ENCODE measurements at places on chromosomes 16 and 17. TPM values are rescaled to one million over a fixed set of nuclear protein-coding genes. Genes with fewer than 3 reads are reported as not detected.

GRCh38 chr17:81976332-81977210 lies 858 bp upstream of the ASPSCR1 start:
- DNase-seq = no peak

Gene DHRS13
- polyA plus RNA-seq = 3.3 TPM

- DNase-seq = no peak
These were observed 11.8 kb downstream of the CNGB1 start for GRCh38 chr16:57959121-57959520.

GRCh38 chr16:1066584-1067172 lies 5.9 kb upstream of the SSTR5 start:
- no peak for DNase-seq

DNA sequence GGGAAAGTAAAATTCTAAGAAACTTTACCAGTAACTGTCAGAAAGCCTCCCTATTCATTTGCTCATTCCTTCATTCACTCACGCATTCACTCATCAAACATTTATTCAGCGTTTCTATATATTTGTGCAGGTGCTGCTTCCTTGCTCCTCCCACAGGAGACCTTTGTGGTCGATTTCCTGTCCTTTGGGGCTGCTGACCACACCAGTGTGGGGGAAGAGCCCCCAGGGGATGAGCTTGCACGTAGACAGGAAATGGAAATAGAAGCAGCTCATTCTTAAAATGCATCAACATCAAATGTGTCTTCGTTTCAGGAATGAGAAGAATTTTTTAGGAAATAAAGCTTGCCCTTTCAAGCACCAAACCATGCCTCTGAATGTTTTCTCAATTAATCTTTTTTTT lies 9.6 kb downstream of the PIK3R6 start:
- peak; percentile 63 for DNase-seq

DNA sequence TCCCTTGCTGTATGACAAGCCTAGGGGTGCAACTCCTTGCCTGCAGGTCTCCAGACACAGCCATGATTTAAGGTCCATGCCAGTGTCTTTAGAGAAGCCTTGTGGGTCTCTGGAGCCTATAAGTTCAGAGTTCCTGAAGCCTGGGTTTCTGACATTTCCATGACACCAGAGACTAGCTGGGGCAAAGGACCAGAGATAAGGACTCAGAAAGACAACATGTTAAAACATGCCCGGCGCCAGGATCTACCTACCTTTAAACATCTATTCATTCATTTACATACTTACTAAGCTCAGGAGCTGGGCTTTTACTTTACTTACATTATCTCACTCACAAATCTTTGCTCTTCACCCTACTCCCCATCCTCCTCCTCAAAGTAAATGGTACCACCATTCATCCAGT lies 1.5 kb downstream of the MRPL27 start:
- DNase-seq = no peak

- no peak for DNase-seq
These were observed 100.6 kb downstream of the PITPNC1 start for GRCh38 chr17:67477687-67478086.

- no peak for DNase-seq
These were observed 450.0 kb downstream of the NPIPA7 start for GRCh38 chr16:16828913-16829398.

- DNase-seq = no peak
These were observed 191.1 kb downstream of the CHD9NB start for GRCh38 chr16:52861614-52862022.

GRCh38 chr16:50496990-50497389 lies 51.2 kb upstream of the NKD1 start:
- no peak for DNase-seq

Gene BLTP2
- 54.0 TPM for polyA plus RNA-seq

DNA sequence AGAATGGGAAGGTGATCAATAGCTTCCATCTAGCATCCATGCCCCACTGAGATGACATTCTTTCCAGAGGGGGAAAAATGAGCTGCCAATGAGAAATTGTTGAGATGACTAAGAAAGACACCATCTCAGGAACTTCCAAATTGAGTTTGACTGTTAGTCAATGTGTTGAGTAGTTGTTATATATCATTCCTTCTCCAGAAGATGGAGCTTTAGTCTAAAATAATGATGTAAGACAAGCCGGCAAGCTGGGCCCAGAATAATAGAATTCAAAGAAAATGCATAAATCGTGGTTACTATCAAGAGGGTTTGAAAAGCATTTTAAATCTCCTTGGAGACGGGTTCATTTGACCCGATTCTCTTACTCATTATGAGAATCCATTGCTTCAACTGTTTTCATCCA lies 71.0 kb upstream of the ATF7IP2 start:
- DNase-seq = no peak

Gene ALOX12
- 1.0 TPM for polyA plus RNA-seq

GRCh38 chr16:68282064-68282452 lies 17.7 kb downstream of the SLC7A6 start:
- DNase-seq = no peak

Gene CCDC200
- 6.2 TPM for polyA plus RNA-seq

- DNase-seq = peak; percentile 52
These were observed 12.8 kb downstream of the ATPAF2 start for GRCh38 chr17:18025945-18026776.

- DNase-seq = no peak
These were observed 2.0 kb upstream of the VAT1L start for GRCh38 chr16:77786186-77786847.

Gene RAC3
- 5.3 TPM for polyA plus RNA-seq

DNA sequence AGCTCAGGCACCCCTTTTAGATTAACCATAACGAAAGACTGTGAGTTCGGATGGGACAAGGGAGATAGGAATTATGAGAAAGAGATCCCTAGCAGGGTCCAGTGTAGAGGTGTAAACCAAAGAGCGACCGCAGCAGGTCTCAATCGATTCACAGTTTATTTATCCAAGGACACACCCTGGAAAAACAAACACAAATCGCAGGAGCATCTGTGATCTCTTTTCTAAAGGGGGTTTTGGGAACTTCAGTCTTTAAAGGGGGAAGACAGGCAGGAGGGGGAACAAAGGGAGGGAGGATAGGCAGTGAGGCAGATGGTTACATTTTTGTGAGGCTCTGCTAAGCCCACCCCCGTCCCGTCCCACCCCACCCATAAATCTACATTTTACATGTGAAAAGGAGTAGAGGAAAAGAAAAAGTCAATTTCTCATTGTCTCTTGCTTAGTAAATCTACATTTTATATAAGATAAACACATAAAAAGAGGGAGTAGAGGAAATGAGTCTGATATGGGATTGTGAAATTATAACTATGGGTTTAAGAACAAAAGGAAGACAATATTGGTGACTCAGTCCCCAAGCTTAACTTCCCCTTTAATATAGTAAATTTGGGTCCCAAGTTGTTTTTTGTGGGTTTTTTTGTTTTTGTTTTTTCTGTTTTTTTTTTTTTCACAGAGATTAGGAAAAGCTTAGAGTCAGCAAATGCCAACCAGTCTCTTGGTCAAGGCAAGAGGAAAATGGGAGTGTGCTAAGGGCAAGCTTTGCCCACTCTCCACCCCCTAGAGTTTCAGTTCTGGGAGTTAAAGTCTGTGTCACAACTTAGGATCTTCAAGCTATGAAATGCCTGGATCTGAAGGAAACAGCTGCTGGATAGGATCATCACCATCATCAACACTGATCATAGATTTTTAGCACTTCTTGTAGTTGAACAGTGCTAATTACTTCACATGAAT lies 160.9 kb upstream of the CDH5 start:
- no peak for DNase-seq

DNA sequence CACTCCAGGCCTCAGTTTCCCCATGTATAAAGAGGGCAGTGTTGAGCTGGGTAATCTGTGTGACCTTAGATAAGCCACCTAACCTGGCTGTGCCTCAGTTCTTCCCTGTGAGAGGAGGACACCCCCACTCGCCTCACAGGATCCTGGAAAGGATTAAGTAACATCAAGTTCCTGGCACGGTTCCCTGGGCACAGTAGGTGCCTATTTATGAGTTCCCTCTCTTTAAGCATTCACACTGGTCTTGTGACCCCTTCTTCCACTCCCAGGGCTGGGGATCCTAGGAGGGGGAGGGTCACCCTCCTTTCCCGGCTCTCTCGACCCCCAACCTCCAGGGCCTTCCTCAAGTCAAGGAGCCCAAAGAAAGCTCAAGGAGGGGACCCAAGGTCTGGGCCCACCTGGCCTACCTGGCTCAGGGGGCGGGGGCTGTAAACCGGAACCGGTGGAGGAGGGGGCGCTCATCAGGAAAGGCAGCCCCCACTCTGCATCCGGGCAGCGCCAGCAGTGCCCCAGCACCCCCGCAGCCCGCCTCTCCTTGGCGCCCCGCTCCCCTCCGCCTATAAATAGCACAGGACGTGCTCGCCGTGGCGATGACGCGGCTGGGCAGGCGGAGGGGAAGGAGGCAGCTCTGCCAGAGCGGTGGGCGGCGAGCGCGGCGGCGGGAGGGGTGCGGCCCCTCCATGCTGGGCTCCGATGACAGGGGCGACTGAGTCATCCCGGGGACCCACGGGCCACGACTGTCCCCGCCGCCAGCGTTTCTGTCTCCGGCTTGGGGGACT lies 9.4 kb downstream of the RPL19 start:
- DNase-seq = no peak

DNA sequence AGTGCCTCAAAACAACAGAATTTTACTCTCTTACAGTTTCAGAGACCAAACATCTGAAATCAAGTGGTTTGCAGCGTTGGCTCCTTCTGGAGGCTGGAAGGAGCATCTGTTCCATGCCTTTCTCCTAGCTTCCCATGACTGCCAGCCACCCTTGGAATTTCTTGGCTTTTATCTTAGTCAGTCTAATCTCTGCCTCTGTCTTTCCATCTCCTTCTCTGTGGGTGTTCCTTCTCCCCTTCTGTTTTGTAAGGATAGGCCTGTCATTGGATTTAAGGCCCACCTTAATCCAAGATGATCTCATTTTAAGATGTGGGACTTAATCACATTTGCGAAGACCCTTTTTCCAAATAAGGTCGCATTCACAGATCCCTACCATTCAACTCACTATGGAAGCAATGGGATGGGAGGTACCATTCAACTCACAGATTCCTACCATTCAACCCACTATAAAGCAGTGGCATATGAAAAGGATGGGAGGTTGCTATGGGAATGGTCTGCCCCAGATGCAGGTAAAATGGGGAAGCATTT lies 321.8 kb downstream of the WWOX start:
- no peak for DNase-seq

DNA sequence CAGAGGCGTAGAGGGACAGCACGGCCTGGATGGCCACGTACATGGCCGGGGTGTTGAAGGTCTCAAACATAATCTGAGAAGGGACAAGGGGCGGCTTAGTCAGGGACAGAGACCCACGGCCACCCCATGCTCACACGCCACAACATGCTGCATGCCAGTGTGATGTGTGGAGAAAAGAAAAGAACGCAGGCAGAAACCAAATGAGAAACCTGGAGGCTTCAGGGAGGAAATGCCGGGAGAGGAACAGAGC lies 1.1 kb downstream of the ACTG1 start:
- no peak for DNase-seq

DNA sequence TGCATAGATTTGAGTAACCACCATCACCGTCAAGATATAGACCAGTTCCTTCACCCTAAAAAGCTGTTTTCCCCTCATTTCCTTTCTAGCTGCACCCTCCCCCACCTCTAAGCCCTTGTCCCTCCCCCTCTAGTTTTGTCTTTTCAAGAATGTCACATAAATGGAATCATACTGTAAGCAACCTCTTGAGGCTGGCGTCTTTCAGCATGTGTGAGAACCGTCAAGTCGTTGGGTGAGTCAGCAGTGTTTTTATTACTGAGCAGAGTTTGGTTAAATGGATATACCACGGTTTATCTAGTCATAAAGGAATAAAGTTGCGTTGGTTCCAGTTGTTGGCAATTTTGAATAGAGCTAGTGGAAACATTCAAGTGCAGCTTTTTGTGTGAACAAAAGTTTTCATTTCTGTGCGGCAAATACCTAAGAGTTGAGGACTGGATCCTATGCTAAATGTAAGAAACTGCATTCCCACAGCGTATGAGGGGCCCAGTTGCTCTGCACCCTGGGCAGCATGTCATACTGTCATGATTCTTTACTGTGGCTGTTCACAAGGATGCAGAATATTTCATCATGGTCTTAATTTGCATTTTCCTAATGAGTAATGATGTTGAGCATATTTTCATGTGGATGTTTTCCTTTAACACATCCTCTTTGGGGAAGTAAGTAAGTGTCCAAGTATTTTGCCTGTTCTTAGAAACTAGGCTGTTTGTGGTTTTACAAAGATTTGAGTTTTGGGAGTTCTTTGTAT lies 264.3 kb downstream of the CPPED1 start:
- peak; percentile 44 for DNase-seq

GRCh38 chr17:47785538-47786123 lies 36.0 kb downstream of the OSBPL7 start:
- peak; percentile 58 for DNase-seq

Gene ABCA9
- polyA plus RNA-seq = 21.7 TPM

Gene CA7
- polyA plus RNA-seq = not detected

DNA sequence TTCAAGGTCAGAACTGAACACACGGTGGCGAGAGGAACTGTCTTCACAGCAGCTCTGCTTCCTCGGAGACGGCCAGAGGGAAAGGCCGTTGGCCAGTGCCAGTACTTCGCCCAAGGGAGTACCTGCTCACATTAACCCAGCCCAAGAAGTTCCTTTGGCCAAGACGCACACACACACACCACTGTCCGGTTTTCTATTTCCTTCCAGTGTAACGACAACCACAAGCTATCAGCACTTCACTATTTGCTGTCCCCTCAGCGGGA lies 744 bp upstream of the GGNBP2 start:
- DNase-seq = peak; percentile 79

GRCh38 chr16:70700101-70701020 lies 14.5 kb upstream of the MTSS2 start:
- peak; percentile 78 for DNase-seq

GRCh38 chr17:78539781-78540180 lies 37.4 kb downstream of the DNAH17 start:
- DNase-seq = no peak

- peak; percentile 81 for DNase-seq
These were observed 310.6 kb downstream of the SEC14L1 start for GRCh38 chr17:77451245-77451893.

Gene MARVELD3
- polyA plus RNA-seq = 0.28 TPM

- DNase-seq = peak; percentile 51
These were observed 127.5 kb downstream of the SOCS1 start for GRCh38 chr16:11128211-11129141.

DNA sequence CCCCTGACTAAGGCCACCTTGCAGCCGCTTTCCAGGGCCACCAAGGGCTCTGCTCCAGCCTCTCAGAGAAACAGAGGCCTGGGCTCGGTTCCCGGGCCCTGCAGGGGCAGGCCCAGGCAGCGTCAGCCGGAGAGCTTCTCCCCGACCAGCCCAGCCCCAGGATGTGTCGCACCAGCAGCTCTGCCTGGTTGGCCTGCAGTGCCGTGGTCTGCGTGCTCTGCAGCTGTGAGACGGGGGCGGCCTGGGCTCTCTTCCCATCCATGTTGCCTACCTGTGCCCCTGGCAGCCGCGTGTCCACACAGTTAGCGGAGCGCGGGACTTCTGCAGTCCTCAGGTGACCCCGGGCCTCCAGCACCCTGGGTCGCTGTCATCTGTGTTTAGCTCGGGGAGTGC lies 4.8 kb downstream of the IGFALS start:
- peak; percentile 27 for DNase-seq

Gene PTX4
- 0.80 TPM for polyA plus RNA-seq

Gene CRYM
- 0.81 TPM for polyA plus RNA-seq

GRCh38 chr16:5678371-5678770 lies 580.8 kb upstream of the EEF2KMT start:
- DNase-seq = no peak

- DNase-seq = no peak
These were observed 5.0 kb upstream of the CYBA start for GRCh38 chr16:88655733-88656281.

GRCh38 chr16:24855678-24856077 lies 9.9 kb downstream of the SLC5A11 start:
- DNase-seq = no peak

Gene HID1
- polyA plus RNA-seq = 6.6 TPM

- DNase-seq = no peak
These were observed 354.6 kb upstream of the MAF start for GRCh38 chr16:79954921-79955705.

GRCh38 chr16:24810951-24811843 lies 34.6 kb upstream of the SLC5A11 start:
- DNase-seq = no peak
